ENCODE measurements at places on chromosomes 11 and 22. TPM values are rescaled to one million over a fixed set of nuclear protein-coding genes. Genes with fewer than 3 reads are reported as not detected.

- no peak overlapping the region for H3K4me3 ChIP-seq
- H3K36me3 ChIP-seq = no peaks in the 10 kb centered on the region
- DNase-seq = no peak
- H3K27me3 ChIP-seq = no peaks in the 10 kb centered on the region
Observed at GRCh38 chr11:267491-267994, 10.7 kb upstream of the NLRP6 start.

The TTC36 gene
- total RNA-seq = 4.9 TPM

The OR51B2 gene
- not detected for total RNA-seq

DNA sequence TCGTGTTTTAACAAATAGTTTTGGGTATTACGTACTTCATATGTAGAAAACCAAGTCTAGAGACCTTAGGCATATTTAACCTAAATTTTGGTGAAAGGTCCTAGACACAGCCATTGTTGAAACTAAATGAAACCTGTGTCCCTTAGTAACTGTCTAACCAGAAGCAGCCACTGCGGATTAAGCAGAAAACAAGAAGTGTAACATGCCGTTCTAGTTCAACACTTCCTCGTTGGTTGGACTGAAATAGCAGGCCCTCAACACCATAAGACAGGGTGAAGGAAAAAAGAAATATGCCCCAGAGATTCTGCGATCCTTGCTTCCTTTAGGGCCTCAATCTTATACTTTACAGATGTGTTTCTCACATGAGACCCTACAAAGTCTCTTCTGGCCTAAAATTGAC, 2.0 kb downstream of the NAA40 start:
- no peak for DNase-seq
- no peak overlapping the region for H3K4me3 ChIP-seq
- H3K36me3 ChIP-seq = no peaks in the 10 kb centered on the region

The CLCF1 gene
- total RNA-seq = 7.8 TPM

- no peak for DNase-seq
- peaks cover 5% of the 10 kb centered on the region for H3K4me1 ChIP-seq
Observed at GRCh38 chr22:29773233-29773632, 6.1 kb downstream of the UQCR10 start.

- H3K4me3 ChIP-seq = no peak overlapping the region
- no peaks in the 10 kb centered on the region for H3K36me3 ChIP-seq
- H3K27me3 ChIP-seq = no peaks in the 10 kb centered on the region
- no peak for DNase-seq
- H3K4me1 ChIP-seq = peaks cover 4% of the 10 kb centered on the region
Observed at GRCh38 chr11:72553706-72554105, 119.4 kb upstream of the CLPB start.

- no peak overlapping the region for H3K4me3 ChIP-seq
- no peaks in the 10 kb centered on the region for H3K36me3 ChIP-seq
- H3K27ac ChIP-seq = no peak overlapping the region
- no peaks in the 10 kb centered on the region for H3K27me3 ChIP-seq
Observed at GRCh38 chr11:106524436-106524835, 447.0 kb downstream of the AASDHPPT start.

Measured in thyroid gland (tissue), 4 donors.